Tibial artery (tissue), 4 donors: ENCODE measurements at places on chromosomes 2 and 18.

DNA sequence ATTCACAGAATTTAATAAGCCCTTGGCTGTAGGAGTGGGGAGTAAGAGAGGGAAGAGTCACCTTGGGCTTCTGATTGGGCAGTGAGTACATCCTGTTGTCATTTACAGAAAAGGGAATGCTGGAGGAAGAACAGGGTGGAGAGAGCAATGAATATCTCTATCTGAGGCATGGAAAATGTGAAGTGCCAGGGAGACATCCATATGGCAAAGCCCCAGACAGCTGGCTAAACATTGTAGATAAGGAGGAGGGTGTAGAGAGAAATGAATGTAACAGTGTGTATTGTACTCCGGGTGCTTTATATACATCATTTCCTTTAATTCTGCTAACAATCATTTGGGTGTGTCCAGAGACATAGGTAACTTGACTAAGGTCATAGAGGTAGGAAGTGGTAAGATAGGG lies 103.5 kb downstream of the UPP2 start:
- no peaks in the 10 kb centered on the region for H3K36me3 ChIP-seq
- H3K4me3 ChIP-seq, result no peak overlapping the region
- no peaks in the 10 kb centered on the region for H3K27me3 ChIP-seq
- no peak overlapping the region for H3K27ac ChIP-seq

DNA sequence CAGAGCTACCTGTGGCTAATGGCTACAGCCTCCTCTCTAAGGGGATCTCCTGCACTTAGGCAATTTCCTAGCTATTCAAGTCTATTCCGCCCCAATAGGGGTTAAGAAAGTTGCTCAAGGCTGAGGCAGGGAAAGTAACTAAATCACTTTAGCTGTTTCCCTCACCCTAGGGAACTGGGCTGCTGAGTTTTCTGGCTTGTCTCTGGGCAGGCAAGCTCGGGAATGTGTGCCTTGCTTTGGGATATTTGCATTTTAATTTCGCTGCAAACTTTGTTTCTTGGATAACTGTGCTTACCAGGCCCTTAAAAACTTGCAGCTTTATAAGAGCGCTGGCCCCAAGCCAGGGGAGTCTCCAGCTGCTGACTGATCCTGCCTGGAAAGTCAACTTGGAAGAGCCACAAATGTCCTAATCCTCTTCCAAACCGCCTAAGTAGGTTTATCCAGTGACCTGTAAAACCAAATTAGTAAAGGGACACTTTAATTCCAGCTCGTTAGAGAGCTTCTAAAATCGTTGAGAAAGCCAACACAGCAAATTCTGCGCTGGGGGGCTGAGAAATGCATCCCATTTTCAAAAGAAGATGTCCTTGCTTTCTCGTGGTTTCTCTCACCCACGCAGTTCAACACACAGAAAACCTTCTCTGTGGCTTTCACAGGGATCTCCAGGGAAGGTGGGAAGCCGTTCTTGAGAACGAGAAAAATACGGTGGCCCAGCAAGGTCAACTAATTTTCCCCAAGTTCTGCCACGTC lies 59.5 kb upstream of the SP3 start:
- no peak overlapping the region for H3K4me3 ChIP-seq
- no peaks in the 10 kb centered on the region for H3K27me3 ChIP-seq
- no peaks in the 10 kb centered on the region for H3K36me3 ChIP-seq
- peak overlapping the region; percentile 65 for H3K27ac ChIP-seq
- DNase-seq, result peak; percentile 86

GRCh38 chr2:3107567-3107966 lies 270.1 kb downstream of the EIPR1 start:
- H3K27ac ChIP-seq, result no peak overlapping the region
- H3K4me3 ChIP-seq, result no peak overlapping the region
- no peaks in the 10 kb centered on the region for H3K27me3 ChIP-seq
- no peaks in the 10 kb centered on the region for H3K4me1 ChIP-seq

DNA sequence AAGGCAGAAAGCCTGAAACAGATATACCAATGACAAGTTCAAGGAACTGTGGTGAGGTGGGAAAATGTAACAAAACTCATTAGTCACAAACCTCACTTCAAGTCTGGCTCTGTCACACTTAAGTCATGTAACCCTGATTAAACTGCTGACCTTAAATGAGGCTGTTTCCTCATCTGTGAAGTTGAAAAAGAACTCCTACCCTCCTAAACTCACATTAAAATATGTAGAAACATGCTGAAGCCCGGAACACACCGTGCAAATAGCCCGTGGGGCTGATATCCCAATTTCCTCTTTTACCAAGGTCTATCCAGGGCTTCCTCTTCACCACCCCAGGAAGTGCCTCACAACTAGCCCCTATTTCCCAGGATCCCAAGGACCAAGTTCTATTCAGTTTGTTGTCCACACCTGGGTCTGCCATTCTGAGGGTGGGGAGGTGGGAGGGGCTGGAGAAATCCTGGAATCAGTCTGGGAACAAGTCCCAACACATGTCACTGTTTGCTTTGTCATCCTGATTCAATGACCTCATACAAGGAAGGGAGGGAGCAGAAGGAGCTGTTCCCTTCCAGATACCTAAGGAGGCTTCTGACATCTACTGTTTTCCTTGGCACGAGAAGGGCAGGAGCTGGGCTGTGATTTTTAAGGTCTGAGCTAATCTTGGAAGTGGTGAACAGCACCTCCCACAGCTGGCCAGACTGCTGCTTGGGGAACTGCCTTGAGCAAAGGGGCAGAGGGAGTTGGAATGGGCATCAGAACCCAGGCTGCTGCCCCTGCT lies 42.3 kb downstream of the SLC4A1AP start:
- DNase-seq, result peak; percentile 97
- H3K27ac ChIP-seq, result peak overlapping the region; percentile 97
- H3K36me3 ChIP-seq, result no peaks in the 10 kb centered on the region
- H3K4me3 ChIP-seq, result no peak overlapping the region
- H3K27me3 ChIP-seq, result no peaks in the 10 kb centered on the region

DNA sequence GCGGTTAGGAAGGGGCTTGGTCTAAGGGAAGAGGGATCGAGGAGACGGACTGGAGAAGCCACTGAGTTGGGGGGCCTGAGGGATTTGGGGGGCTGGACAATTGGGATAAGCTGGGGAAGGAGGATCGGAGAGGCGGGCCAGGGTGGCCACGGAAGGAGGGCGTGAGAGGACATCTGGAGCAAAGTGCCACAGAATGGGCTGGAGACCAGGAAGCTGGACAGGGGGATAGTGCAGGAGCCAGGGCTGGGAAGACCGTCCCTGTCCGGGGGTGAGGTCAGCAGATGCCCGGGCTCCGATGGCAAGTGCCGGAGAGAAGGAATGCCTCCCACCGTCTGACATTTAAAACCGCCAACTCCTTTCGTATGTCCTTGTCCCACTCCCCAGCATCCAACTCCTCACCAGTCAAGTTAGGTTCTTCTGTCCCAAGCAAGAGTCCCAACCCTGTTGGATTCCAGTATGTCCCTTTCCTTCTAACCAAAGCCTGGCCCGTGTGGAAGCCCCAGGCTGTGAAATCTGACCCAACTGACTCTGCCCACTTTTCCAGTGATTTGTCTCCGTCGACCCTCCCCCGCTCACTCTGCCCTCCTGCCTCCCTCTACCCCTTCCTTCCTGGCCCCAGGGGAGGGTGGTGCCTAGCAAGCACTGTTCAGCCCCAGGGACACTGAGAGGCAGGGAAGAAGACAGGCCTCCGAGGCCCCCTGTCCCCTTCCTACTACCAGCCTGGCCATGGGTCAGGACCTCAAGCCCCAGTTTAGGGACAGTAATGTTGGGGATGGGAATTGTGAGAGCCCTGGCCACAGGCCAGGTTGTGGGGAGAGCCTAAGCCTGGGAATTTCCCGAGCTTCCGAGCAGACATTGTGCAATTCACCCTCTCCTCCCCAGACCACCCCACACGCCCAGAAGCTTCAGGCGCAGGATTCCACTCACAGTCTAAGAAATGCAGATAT lies 31.5 kb upstream of the TMBIM1 start:
- H3K4me1 ChIP-seq, result peaks cover 22% of the 10 kb centered on the region
- DNase-seq, result peak; percentile 38
- H3K27me3 ChIP-seq, result no peaks in the 10 kb centered on the region
- H3K36me3 ChIP-seq, result no peaks in the 10 kb centered on the region
- H3K27ac ChIP-seq, result peak overlapping the region; percentile 44

GRCh38 chr2:227163485-227163997 lies 464 bp downstream of the COL4A4 start:
- H3K36me3 ChIP-seq, result no peaks in the 10 kb centered on the region
- H3K4me1 ChIP-seq, result peaks cover 22% of the 10 kb centered on the region

DNA sequence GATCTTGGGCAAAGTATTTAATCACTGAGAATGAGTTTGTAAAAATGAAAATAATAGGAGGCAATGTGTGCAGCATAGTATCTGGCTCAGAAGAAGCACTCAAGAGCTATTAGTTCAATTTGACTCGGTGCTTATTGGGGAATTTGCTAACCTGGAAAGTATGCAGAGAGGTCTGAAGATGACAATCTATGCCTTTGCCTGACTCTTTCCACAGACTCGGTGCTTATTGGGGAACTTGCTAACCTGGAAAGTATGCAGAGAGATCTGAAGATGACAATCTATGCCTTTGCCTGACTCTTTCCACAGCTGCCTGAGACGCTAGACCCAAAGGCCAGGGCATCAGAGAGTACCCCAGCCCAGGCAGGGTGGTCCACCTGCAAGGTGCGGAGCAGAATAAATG lies 12.2 kb upstream of the SH3BP4 start:
- H3K4me1 ChIP-seq, result no peaks in the 10 kb centered on the region
- no peaks in the 10 kb centered on the region for H3K27me3 ChIP-seq
- no peak for DNase-seq
- H3K36me3 ChIP-seq, result no peaks in the 10 kb centered on the region
- H3K4me3 ChIP-seq, result no peak overlapping the region

DNA sequence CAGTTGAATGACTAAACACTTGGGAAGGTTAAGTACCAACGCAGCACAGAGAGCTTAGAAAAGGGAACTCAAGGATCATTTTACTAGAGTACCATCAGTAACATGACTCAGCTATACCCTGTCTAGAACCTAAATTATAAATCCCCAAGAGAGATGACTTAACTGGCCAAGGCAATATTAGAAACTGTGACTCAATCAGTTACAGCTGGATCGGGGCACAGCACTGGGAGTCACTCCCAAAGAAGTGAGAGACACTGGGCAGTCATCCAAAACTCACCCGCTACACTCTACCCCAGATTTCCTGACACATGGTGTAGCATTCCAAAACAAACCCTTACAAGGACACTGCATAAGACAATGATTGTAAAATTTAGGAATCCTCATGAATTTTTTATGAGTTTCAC lies 17.7 kb downstream of the IWS1 start:
- peak overlapping the region; percentile 25 for H3K27ac ChIP-seq
- H3K27me3 ChIP-seq, result no peaks in the 10 kb centered on the region
- H3K4me3 ChIP-seq, result no peak overlapping the region

DNA sequence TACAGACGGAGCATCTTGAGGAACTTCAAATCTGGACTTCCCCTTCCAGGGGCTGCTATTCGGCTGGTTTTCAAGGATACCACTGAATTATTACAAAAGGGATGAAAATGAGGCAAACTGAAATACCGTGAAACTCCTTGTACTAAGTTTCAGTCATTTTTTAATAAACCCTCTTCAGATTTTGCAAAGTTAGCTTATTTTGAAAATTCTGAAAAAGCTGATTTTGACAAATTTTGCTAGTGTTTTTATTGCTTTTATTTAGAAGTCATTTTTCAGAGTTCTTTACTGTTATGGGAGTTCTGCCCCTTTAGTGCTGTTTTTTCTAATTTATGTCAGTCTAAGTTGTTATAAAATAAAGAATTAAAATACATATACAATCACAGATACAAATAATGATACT lies 390.4 kb upstream of the VRK2 start:
- no peaks in the 10 kb centered on the region for H3K27me3 ChIP-seq
- no peak for DNase-seq
- no peaks in the 10 kb centered on the region for H3K4me1 ChIP-seq
- H3K4me3 ChIP-seq, result no peak overlapping the region

- H3K36me3 ChIP-seq, result no peaks in the 10 kb centered on the region
- no peaks in the 10 kb centered on the region for H3K4me1 ChIP-seq
Measured at GRCh38 chr2:892892-893291, 57.8 kb upstream of the SNTG2 start.

GRCh38 chr2:30412684-30413570 lies 34.1 kb upstream of the LCLAT1 start:
- H3K4me3 ChIP-seq, result no peak overlapping the region
- H3K4me1 ChIP-seq, result peaks cover 35% of the 10 kb centered on the region
- no peak for DNase-seq
- no peaks in the 10 kb centered on the region for H3K36me3 ChIP-seq

- DNase-seq, result no peak
- no peaks in the 10 kb centered on the region for H3K36me3 ChIP-seq
- no peak overlapping the region for H3K4me3 ChIP-seq
- no peaks in the 10 kb centered on the region for H3K4me1 ChIP-seq
- H3K27ac ChIP-seq, result no peak overlapping the region
Measured at GRCh38 chr2:119197529-119198239, 25.9 kb upstream of the STEAP3 start.

- H3K36me3 ChIP-seq, result no peaks in the 10 kb centered on the region
- H3K27ac ChIP-seq, result no peak overlapping the region
- no peak for DNase-seq
- no peaks in the 10 kb centered on the region for H3K4me1 ChIP-seq
Measured at GRCh38 chr2:201952187-201952586, 81.5 kb upstream of the FZD7 start.

GRCh38 chr2:181311837-181312236 lies 145.3 kb upstream of the ITGA4 start:
- no peaks in the 10 kb centered on the region for H3K36me3 ChIP-seq
- H3K27ac ChIP-seq, result no peak overlapping the region
- no peaks in the 10 kb centered on the region for H3K4me1 ChIP-seq
- H3K4me3 ChIP-seq, result no peak overlapping the region

DNA sequence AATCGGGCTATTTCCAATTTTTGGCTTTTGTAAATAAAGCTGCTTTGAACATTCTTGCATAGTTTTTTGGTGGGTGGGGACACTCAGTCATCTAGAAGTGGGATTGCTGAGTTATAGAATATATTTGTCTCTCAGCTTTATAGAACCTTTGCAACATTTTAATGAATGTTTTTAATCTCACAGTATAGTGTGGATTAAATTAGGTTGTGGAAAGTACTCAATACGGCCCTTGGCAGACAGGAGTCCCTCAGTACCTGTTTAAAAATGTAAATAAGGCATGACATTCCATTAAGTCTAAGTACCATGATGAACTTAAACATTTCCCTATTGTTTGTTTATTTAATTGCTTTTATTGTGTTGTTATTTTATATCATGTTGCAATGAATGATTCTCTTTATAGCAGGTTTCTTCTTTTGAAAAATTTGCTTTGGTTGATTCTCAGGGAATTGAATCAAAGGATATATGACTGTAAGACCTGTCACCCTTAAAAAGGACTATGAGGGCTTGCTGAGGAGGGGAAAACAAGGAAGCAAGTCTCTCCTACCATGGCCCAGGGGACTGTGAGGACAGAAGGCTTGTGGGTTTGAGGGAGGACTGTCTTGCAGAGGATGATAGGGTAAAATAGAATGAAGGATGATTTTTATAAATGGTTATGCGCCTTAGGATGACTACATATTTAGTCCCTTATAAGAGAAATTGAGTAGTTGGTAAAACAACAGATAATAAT lies 165.1 kb downstream of the RPIA start:
- H3K27me3 ChIP-seq, result peaks cover 2% of the 10 kb centered on the region
- H3K27ac ChIP-seq, result no peak overlapping the region
- no peak for DNase-seq
- no peak overlapping the region for H3K4me3 ChIP-seq
- H3K4me1 ChIP-seq, result no peaks in the 10 kb centered on the region
